ENCODE measurements at places on chromosomes 16 and 17.

GRCh38 chr16:21203155-21203797 lies 8.1 kb downstream of the ZP2 start:
- no peak for DNase-seq

DNA sequence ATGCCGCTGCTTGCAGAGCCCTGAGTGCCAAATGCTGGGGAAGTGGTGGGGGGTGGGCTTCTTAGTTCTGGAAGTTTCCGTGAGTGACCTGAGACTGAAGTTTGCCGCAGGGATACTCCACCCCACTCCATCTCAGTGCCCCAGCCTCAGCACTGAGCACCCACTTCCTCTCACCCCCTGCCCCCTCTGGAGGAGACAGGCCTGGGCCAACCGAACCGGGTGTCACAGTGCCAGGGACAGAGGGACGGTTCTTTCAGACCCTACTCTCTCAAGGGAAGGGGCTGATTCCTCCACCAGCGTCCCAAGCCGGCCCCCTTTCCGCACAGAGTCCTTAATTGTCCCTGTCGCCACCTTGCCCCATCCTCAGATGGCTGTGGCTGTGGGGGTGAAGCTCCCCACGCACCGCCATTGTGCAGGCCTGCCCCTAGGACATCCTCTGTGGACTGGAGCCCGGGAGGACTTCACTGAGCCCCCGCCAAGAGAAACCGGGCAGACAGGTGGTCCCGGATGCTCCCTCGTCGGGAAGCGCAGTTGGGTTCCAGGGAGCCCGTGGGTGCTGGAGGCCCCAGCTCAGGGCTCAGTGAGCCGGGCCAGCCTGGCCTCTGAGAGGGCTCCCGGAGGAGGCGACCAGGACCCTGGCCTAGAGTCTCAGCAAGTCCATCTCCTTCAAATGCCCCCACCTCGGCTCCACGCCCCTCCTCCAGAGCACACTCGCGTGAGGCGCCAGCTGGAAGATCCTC lies 1.6 kb upstream of the KREMEN2 start:
- DNase-seq = no peak

GRCh38 chr17:12856416-12856815 lies 67.1 kb downstream of the ARHGAP44 start:
- DNase-seq = no peak

DNA sequence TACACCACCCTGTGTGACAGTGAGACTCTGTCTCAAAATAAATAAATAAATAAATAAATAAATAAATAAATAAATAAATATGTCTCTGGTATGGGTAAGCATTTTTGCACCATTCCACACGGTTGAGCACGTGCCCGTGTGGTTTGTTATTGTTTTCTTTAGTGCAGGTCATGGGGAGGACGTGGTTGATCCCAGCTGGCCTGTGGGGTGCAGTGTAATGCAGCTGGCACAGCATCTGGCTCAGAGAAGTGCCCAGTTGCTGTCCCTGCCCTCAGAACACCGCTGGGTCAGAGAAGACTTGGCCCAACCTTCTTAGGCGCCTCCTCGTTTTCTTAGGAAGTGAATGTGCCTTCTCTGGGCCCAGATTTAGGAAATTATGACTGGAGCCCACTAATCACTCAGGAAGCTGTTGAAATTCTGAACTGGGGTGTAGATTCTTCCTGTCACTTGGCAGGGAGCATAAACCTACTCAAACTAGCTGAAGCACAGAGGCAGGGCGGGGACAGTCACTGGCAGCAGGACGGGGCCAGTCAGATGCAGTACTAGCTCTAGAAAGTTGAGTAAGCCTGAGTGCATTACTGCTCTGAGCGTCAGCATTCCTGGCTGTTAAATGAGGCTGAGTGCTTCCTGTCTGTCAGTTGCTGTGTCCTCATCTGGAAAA lies 85.9 kb downstream of the SNX29 start:
- DNase-seq = no peak

DNA sequence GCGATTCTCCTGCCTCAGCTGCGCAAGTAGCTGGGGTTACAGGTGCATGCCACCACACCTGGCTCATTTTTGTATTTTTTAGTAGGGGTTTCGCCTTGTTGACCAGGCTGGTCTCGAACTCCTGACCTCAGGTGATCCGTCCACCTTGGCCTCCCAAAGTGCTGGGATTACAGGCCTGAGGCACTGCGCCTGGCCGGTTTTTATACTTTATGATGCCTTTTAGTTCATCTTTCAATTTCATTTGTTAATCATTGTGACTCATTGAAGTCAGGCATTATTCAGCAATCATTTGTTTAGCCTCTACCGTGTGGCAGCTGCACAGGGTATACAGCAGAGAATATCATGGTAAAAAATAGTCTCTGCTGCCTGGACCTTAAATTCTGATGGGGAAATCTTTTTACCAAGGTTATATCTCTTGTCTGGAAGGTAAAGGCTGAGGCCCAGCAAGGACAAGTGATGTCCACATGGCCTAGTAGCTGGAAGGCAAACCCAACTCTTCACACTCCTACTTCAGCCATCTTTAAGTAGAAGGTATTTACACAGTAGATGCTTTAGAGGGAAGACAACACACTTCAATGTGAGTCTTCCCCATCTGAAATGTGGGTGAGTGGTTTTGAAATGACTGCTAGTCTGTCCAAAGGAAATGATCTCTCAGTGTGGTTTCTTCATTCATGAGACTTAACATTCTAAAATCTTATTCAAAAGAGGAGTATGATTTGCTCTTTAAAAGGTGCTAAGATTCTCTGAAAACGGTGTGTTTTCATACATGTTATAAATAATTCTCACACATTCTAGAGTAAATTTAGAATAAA lies 2.4 kb downstream of the PRPSAP2 start:
- no peak for DNase-seq

GRCh38 chr17:66171172-66171571 lies 20.8 kb downstream of the CEP112 start:
- no peak for DNase-seq

DNA sequence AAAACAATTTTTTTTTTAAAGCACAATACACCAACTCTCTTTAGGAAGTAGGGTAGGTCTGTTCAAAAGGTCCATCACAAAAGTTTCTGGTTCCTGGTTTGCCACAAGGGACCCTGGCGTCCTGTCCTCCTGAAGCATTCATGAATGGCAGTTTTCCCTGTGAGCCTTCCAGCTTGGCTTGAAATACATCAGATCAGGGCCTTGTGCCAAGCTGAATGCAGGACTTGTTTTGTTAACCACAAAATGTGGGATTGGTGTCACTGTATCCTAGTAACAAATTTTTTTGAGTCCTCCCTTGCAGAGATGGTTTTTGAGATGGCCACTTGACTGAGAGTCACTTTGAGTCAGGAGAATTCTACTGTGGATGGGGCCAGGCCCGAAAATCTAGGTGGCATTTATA lies 3.9 kb downstream of the GNAO1 start:
- DNase-seq = no peak

DNA sequence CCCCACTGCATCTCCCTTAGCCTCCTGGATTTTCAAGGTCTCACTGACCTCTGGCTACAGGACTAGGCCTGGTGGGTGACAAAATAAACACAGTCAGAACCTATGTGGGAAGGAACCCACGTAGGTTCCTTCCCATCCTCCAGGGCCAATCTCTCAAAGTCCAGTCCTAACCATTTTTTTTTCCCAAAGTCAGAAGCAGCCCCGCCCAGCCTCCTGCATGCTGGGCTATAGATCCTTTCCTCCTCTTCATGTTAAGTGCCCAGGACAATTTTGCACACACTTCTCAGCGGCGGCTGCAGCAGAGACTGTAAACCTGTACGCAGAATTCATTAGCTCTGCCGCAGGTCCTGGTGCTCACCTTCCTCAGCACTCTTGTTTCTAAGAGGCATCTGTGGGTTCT lies 285.8 kb downstream of the NPIPA8 start:
- DNase-seq = no peak

DNA sequence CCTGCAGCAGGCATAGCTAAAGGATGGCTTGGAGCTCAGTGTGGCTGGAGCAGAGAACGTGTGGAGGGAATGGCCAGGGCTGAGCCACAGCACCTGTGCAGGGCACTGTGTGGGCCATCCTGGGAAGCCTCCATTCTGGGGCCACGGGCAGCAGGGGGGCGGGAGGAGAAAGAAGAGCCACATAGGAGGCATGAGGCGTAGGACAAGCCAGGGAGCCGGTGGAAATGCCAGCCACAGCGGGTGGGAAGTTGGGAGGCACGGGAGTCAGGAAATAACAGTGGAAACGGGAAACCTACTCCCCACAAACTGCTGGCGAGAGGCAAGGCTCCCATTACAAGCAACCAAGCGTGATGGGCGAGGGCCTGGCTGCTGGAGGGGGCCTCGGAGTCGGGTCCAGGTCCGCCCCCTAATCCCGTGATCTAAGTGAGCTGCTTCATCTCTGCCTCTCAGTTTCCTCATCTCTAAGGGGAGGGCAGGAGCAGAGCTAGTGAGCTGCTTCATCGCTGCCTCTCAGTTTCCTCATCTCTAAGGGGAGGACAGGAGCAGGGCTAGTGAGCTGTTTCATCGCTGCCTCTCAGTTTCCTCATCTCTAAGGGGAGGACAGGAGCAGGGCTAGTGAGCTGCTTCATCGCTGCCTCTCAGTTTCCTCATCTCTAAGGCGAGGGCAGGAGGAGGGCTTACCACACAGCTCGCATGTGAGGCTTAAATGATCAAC lies 104.9 kb downstream of the ADCY9 start:
- DNase-seq = no peak

DNA sequence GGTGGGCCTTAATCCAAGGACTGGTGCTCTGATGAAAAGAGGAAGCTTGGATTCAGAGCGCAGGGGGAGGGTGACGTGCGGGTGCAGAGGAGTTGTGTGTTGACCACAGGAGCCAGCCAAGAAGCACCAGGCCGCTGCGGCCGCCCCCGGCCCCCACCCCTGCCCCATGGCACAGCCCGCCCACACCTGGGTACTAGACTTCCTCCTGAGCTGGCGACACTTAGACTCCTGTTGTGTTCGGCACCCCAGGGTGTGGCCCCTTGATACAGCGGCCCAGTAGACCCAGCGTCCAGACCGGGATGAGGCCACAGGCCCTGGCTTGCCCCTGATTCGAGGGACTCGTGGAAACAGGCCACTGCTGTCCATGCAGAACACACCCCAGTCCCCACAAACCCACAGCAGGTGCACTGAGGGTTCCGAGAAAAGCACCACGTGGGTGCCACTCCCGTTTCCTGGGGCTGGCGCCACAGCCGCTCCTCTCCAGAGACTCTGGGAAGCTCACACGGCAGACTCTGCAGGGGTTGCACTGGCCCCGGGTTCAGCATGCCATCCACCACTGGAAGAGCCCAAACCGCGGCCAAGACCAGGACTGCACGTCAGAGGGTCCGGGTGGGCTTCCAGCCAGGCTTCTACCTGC lies 5.7 kb upstream of the SNAI3 start:
- no peak for DNase-seq

- DNase-seq = no peak
Measured at GRCh38 chr17:58294034-58294433, 13.3 kb upstream of the MPO start.

DNA sequence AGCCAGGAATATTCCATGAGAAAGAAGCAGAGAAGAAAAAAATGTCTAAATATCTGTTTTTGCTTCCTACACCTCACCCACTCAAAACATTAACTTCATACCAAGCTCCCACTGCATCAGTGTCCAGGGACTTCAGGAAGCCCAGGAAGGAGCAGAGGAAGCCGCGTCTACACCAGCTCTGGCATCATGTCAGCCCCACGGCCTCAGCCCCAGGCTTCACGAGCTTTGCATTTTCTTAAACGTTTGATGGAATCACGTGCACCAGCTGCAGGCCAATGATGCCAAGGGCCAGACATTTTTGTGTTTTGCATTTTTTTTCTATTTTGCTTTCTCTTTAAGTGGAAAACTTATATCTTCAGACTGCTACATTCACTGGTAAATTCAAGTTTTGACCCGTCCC lies 48.6 kb downstream of the CDRT4 start:
- no peak for DNase-seq

GRCh38 chr17:43562679-43563599 lies 16.8 kb upstream of the ETV4 start:
- no peak for DNase-seq

- no peak for DNase-seq
Measured at GRCh38 chr17:35486920-35487732, 38.6 kb upstream of the SLFN13 start.

GRCh38 chr17:76431509-76431908 lies 21.4 kb downstream of the UBE2O start:
- no peak for DNase-seq

DNA sequence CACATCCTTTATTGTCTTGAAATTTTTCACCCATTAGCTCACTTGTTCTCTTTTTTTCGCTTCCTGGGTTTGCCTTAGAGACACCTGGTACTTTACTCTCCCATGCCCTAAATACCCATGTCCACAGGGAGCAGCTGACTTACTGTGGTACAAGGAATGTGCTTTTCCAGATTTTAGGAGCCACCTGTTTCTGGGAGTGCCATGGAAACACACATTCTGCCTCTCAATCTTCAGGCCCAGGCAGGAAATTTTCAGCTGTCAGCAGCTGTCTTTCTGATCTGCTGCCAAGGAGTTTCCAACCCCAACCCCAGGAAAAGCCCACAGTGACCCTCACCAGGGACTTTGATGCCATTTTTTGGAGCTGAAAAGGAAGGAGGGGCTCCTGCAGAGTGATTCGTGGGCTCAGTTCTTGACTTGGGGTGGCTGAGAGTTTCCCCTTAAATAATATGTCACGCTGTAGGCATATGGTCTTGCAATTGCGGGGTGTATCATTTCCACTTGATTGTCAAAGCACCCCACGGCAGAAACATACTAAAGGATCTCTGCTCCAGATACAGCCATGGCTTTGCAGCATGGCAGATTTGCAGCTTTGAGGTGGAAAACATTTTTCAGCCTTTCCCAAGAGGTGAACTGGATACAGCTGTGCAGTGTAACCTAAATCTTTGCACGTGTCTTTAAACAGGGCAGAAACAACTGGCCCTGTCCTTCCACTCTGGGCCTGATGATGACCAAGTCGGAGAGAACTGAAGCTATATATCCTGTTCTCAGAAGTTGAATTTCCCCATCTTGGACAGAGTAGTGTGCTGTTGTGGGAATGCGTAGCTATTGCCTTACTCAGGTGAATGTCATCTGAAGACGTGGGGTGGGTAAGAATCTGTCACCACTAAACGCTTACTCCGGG lies 19.2 kb downstream of the RBFOX1 start:
- no peak for DNase-seq

Data from cortex of kidney (tissue), 1 donor.